ENCODE measurements at places on chromosomes 7 and 10.

- DNase-seq, result no peak
Observed at GRCh38 chr10:43121444-43121843, 16.8 kb upstream of the CSGALNACT2 start.

GRCh38 chr10:33111488-33112051, 153.5 kb upstream of the ITGB1 start:
- no peak for DNase-seq

DNA sequence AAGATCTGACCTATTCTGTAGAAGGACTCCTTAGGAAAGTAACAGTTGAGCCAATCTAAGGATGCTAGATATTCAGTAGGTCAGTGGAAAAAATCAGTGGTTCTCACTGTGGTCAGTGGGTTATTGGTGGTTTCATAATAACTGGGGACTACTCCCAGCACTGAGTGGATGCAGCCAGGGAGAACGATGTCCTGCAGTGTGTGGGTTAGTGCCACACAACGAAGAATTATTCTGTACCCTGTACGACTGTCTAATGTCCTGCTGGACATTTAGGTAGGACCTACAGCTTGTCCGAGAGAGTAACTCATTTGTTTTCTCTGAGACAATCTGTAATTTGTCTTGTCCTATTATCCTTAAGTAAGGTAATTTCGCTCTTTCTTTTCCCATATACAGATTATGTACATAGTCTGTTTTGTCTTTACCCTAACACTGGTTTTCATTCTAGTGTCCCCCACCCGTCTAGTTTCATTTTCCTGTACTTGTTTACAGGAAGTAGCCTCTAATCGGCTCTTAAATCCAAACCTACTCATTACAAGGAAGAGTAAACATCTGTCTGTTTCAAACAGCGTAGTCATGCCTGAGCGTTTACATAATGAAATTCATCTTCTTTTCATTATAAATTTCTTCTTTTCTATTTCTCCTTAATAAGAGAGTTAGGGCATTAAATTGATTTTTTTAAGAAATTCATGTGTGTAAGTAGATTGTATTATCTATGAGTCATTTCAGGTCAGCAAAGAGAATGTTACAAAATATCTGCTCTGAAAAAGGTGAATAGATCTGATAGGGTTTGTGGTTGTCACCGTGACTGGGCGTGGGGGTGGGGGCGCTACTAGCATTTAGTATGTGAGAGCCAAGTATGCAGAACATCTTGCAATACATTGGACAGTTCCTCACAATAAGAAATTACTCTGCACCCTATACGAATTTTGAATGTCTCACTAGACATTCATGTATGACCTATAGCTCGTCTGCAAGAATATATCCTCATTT, 8.3 kb upstream of the ZC3HAV1L start:
- peak; percentile 68 for DNase-seq

DNA sequence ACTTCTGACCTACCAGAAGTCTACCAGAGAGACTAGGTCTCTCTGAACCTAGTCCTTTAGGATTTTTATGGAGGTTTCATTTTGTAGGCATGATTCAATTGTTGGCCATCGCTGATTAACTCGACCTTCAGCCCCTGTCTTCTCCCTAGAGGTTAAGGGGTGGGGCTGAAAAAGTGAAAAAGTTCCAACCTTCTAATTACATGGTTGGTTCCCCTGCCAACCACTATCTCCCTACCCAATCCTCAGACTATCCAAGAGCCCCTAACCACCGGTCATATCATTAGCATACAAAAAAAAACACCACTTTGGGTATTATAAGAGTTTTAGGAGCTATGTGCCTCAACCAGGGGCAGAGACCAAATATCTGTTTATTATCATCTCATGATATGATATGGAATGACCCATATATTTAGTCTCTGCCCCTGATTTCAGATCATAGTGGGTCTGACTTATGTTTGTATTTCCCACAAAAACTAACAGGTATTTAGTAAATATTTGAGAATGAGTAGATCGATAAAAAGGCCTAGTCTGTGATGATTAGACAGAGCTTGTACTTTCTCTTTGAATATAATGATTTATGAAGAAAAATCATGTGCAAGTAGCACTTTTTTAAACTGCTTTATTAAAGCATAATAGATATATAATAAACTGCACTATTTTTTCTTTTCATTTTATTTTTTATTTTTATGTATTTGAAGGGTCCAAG, 35.8 kb downstream of the DNAJC9 start:
- DNase-seq, result no peak

- no peak for DNase-seq
Observed at GRCh38 chr7:155741805-155742204, 70.5 kb downstream of the SHH start.

DNA sequence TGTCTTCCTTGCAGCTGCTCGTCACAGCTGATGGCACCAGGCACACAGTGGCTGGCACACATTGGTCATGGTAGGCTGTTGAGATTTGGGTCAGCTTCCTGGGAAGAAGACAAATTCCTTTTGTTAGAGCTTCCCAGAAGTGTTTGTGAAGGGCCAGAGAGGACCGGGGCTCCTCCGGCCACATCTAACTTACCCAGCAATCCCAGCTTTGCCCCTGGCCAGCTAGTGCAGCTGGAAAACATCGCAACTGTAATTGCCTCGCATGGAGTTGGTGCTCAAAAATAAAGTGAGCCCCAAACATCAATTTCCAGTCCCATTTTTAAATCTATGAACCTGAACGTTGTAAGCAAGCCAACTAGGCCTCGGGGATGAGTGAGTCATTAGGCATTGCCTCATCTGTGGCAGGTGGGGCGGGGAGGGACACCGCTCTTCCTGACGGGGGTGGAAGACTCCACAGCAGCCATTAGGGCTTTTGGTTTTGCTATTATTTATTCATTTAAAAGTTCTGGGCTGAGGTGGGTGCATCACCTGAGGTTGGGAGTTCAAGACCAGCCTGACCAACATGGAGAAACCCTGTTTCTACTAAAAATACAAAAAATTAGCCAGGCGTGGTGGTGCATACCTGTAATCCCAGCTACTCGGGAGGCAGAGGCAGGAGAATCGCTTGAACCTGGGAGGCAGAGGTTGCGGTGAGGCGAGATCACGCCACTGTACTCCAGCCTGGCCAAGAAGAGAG, 12.4 kb downstream of the CPA5 start:
- DNase-seq, result peak; percentile 95

GRCh38 chr10:109149666-109150350, 773.5 kb downstream of the XPNPEP1 start:
- no peak for DNase-seq

DNA sequence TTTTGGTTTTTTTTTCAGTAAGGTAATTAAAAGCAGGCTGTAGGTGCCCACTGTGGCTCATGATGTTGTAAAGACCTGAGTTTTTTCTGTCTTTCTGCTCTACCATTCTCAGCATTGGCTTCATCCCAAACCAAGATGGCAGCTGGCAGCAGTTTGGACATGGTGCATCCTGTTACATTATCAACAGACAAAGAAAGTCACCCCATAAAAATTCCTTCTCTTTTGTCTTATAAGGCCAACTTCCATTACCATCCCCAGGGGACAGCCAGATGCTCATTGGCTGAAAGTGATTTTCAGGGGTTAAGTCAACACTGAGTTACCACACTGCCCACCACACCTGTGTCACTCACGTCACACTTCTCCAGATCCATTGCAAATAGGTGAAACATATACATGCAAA, 558.4 kb downstream of the SDK1 start:
- no peak for DNase-seq

- no peak for DNase-seq
Observed at GRCh38 chr10:113572520-113573290, 19.9 kb downstream of the HABP2 start.

DNA sequence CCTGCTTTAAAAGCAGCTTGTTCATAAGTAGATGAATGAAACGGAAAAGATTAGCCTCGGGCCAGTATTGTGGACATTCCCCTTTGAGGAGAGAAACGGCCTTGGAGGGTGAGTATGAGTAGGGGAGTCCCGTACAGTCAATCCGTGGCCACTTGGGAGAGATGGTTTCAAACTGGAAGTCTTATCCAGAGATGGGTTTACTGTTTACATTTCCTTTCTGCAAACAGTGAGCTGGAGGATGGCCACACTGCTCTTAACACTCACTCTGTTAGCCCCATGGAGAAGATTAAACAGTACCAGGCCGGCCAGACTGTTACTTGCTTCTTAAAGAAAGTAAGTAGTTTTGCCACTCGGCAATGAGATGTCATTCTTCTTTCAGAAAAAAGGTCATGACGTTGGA, 20.3 kb downstream of the CALHM2 start:
- DNase-seq, result no peak

DNA sequence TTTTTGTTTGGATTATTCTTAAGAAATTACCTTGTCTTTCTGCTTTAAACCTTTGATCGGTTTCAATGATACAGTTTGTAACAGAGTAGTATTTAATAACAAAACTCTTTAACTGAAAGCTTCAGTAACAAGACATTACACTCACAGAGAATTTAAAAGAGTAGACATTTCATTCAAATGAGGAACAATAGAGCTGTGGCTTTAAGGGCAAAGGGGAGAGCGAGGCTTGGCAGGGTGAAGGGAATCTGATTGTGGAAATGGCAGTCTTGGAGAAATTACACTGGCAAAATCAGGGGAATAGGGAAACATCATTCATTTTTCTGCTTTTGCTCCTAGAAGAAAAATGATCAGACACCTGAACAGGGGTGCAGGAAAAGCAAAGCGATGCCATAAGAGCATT, 5.1 kb upstream of the HIPK2 start:
- no peak for DNase-seq

- DNase-seq, result no peak
Observed at GRCh38 chr10:86109421-86109820, 257.2 kb downstream of the GRID1 start.

DNA sequence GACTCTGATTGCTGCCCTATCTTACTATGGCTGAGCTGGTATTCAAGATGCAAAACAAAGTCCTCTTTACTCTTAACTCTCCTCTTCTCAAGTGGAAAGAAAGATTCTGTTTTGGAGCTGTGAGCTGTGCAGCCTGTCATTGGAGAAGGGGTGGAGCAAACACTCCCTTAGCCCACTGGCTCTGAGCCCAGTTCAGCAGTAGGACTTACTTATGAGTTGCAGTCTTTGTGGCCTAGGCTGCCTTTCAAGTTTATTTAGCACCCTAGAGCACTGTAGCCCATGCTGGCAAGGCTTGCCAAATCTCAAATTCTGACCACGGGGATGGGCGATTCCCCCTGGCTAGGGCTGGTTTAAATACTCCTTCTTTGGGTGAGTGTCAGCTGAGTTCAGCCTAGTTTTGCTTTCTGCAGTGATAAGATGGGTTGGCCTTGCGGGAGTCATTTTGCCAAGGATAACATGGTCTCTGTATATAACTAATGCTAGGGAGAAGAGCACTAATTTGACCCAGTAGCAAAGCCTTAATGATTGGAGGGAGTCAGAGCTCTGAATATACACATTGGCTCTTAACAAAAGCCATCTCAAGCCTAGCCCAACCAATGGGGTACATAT, 110.2 kb downstream of the MYO3A start:
- DNase-seq, result peak; percentile 16

DNA sequence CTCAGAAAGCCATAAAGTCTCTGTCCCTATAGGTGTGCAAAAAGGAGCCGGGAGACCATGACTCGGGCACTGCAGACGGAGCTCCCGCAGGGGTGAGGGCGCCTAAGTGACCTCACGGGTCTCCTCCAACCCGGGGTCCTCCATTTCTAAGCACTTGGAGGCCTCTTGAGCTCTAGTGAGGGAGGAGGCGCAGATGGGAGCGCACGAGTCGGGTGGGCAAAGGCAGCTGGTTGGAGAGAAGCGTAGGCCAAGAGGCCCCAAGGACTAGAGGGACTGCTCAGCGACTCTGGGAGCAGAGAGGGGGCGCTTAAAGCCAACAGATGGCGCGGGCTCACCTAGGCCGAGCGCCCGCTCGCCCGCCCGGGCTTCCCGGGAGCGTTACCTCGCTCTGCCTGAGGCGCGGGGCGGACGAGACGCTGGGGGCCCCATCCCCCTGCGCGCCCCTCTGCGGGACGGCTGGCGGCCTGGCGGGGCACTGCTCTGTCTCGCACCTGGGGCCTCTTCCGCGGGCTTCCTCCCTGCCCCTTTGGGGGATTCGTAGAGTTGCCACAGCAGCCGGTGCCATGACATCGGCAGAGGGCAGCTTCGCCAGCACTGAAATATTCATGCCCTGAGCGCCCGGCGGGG, 523 bp upstream of the CDH23 start:
- DNase-seq, result no peak

DNA sequence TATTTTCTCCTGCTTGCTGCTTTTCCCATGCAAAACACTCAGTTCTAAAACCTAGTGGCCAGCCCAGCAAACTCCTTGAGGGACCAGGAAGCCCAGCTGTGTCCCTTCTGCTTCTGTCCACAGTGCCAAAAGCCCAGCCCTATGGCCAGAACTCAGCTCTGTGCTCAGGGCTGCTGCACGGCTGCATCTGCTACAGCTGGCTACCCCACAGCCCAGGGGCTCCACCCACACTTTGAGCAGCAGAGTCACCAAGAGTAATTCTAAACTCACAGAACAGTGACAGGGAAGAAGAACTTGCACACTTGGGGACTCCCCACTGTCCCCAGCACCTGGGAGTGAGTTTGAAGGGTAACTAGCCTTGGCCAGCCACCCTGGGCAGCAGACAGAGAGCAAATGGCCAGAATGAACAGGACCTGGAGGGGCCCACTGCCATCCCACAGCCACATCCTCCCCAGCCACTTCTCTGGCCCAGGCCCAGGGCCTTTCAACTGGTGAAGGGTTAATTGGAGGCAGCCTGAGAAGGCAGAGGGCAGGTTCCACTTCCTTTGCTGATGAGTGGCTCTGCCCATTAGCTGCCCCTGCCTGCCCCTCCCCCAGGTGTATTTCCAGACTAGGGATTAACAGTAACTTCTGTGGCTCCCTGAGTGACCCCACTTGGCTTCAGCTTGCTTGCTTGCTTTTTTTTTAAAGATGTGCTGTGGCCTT, 28.1 kb upstream of the TRIM8 start:
- no peak for DNase-seq

GRCh38 chr7:33558549-33559323, 346.6 kb upstream of the BMPER start:
- DNase-seq, result no peak

GRCh38 chr7:21639206-21639868, 96.5 kb downstream of the DNAH11 start:
- DNase-seq, result peak; percentile 61

GRCh38 chr7:85074992-85075391, 111.9 kb downstream of the SEMA3D start:
- DNase-seq, result no peak

GRCh38 chr7:139328375-139328774, 12.8 kb upstream of the FMC1 start:
- peak; percentile 85 for DNase-seq

DNA sequence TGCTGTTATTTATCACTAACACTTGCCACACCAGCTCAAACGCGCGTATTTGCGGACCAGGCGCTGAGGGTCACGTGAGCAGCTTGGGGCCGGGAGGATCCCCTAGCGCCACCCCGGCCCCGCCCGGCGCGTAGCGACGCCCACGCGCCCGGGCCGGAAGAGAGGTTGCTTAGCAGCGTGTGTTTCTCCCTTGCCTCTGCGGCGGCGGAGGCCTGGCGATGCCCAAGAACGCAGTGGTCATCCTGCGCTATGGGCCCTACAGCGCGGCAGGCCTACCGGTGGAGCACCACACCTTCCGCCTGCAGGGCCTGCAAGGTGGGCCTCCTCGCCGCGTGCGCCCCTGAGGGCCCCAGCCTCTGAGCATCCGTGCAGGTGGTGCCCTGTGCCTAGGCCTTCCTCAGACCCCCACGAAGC, at the start of gene C10orf53:
Gene C10orf53 (plus strand): TSS at position 172 of the 414 bp plus-strand sequence. CDS start 47 bp downstream, at position 219.
- DNase-seq, result peak; percentile 68

- DNase-seq, result no peak
Observed at GRCh38 chr10:64332551-64332950, 811.4 kb downstream of the REEP3 start.

GRCh38 chr7:20484356-20484755, 131.1 kb upstream of the ABCB5 start:
- no peak for DNase-seq
